ENCODE measurements at places on chromosomes 11 and 22. TPM values are rescaled to one million over a fixed set of nuclear protein-coding genes. Genes with fewer than 3 reads are reported as not detected.

FAM181B gene
- total RNA-seq, result 1.1 TPM

FDXACB1 gene
- total RNA-seq, result 2.7 TPM

SBF1 gene
- 62.7 TPM for total RNA-seq

MOV10L1 gene
- total RNA-seq, result 0.07 TPM

Data from airway epithelial cell (primary cell).